IMR-90 (cell line): ENCODE measurements at places on chromosomes 1 and 21. TPM values are rescaled to one million over a fixed set of nuclear protein-coding genes. Genes with fewer than 3 reads are reported as not detected.

GRCh38 chr1:35499652-35500176 lies 57.5 kb downstream of the KIAA0319L start:
- H3K27me3 ChIP-seq = no peaks in the 10 kb centered on the region
- DNase-seq = no peak
- no peaks in the 10 kb centered on the region for H3K4me1 ChIP-seq
- H3K27ac ChIP-seq = no peak overlapping the region
- H3K4me3 ChIP-seq = no peak overlapping the region
- no peaks in the 10 kb centered on the region for H3K36me3 ChIP-seq

DNA sequence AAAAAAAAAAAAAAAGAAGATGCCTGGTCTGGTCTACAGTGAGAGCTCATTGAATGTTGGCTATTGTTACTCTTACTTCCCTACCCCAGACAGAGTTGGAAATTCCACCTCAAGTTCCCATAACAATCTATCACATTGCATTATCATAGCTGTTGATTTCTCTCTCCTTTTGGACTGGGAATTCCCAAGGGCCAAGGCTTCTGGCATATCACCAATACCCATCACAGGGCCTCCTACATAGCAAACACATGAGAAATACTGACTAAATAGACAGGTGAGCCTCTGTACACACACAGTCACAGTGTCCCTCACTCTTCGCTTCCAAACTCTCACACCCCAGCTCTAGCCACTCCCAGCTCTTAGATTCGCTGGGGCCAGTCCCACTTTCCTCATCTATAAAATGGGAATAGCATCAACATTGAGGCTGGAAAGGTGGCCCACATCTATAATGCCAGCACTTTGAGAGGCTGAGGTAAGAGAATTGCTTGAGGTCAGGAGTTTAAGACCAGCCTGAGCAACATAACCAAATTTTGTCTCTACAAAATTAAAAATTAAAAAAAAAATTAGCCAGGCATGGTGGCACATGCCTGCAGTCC lies 6.4 kb downstream of the PTAFR start:
- no peaks in the 10 kb centered on the region for H3K36me3 ChIP-seq
- H3K4me1 ChIP-seq = peaks cover 13% of the 10 kb centered on the region
- no peak for DNase-seq
- no peak overlapping the region for H3K4me3 ChIP-seq

DNA sequence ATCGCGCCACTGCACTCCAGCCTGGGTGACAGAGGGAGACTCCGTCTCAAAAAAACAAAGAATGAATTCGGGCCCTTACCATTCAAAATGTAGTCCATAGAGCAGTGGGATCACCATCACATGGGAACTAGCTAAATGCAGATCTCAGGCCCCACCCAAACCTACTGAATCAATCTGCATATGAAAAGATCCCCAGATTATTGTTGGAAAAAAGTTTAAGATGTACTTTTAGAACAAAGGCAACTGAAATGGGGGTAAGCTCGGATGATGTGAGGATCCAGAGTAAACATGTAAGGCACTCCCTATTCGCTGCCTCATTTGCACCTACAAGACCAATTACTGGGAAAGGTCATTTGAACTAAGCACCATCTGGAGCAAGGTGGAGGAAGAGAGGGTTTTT lies 803 bp upstream of the FLAD1 start:
- H3K4me3 ChIP-seq = peak overlapping the region; percentile 53; the same call in 1 of the 2 replicates
- no peaks in the 10 kb centered on the region for H3K27me3 ChIP-seq
- H3K36me3 ChIP-seq = peaks cover under 1% of the 10 kb centered on the region; the same call in 1 of the 2 replicates
- no peak for DNase-seq
- no peak overlapping the region for H3K27ac ChIP-seq

GRCh38 chr1:57984277-57984676 lies 560.4 kb upstream of the DAB1 start:
- H3K4me3 ChIP-seq = no peak overlapping the region
- H3K36me3 ChIP-seq = no peaks in the 10 kb centered on the region
- H3K27me3 ChIP-seq = no peaks in the 10 kb centered on the region

- peak; percentile 55 for DNase-seq
- H3K36me3 ChIP-seq = no peaks in the 10 kb centered on the region
- H3K4me3 ChIP-seq = no peak overlapping the region
- no peaks in the 10 kb centered on the region for H3K4me1 ChIP-seq
Observed at GRCh38 chr1:185804206-185804605, 70.0 kb downstream of the HMCN1 start.

DNA sequence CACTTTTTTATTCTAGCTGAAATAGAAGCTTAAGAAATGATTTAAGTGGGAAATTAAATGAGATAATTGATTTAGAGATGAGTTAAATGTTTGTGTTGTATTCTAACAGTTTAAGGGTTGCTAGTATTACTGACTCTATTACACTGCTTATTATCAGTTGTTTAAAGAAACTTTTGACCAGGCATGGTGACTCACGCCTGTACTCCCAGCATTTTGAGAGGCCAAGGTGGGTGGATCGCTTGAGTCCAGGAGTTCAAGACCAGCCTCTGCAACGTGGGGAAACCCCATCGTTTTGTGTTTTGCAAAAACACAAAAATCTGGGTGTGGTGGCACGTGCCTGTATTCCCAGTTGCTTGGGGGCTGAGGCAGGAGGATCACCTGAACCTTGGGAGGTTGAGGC lies 14.2 kb downstream of the CLIC4 start:
- H3K4me1 ChIP-seq = peaks cover 19% of the 10 kb centered on the region
- H3K4me3 ChIP-seq = no peak overlapping the region
- peaks cover 9% of the 10 kb centered on the region for H3K36me3 ChIP-seq

- H3K4me1 ChIP-seq = peaks cover 3% of the 10 kb centered on the region; the same call in 1 of the 2 replicates
- peaks cover 7% of the 10 kb centered on the region; the same call in 1 of the 2 replicates for H3K36me3 ChIP-seq
- no peak overlapping the region for H3K27ac ChIP-seq
- no peak for DNase-seq
- no peaks in the 10 kb centered on the region for H3K27me3 ChIP-seq
Observed at GRCh38 chr21:46517361-46517760, 58.7 kb downstream of the DIP2A start.

DNA sequence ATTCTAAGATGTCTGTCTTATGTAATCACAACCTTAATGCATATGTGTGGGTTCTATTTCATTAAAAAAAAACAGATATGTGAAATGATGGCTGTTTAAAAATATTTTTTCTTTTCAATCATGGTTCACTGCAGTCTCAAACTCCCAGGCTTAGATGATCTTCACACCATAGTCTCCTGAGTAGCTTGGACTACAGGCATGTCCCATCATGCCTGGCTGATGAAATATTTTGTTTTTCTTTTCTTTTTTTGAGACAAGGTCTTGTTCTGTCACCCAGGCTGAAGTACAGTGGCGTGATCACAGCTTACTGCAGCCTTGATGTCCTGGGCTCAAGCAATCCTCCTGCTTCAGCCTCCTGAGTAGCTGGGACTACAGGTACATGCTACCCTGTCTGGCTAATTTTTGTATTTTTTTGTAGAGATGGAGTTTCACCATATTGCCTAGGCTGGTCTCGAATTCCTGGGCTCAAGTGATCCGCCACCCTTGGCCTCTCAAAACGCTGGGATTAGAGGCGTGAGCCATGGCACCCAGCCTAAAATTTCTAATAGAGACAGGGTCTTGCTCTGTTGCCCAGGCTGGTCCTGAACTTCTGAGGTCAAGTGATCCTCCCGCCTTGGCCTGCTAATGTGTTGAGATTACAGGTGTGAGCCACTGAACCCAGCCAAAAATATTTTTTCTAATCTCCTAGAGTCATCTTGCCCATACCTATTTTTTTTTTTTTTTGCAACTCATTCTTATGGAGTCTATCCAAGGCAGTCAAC lies 67.6 kb downstream of the GIPC2 start:
- no peaks in the 10 kb centered on the region for H3K36me3 ChIP-seq
- H3K27ac ChIP-seq = no peak overlapping the region
- H3K27me3 ChIP-seq = no peaks in the 10 kb centered on the region
- no peak overlapping the region for H3K4me3 ChIP-seq
- H3K4me1 ChIP-seq = 0 out of 2 replicates have a peak, but pooled peaks cover 2% of the 10 kb centered on the region

- H3K36me3 ChIP-seq = no peaks in the 10 kb centered on the region
- no peak overlapping the region for H3K27ac ChIP-seq
- no peaks in the 10 kb centered on the region for H3K4me1 ChIP-seq
- H3K4me3 ChIP-seq = no peak overlapping the region
Observed at GRCh38 chr1:219442611-219443061, 170.3 kb downstream of the ZC3H11B start.

DNA sequence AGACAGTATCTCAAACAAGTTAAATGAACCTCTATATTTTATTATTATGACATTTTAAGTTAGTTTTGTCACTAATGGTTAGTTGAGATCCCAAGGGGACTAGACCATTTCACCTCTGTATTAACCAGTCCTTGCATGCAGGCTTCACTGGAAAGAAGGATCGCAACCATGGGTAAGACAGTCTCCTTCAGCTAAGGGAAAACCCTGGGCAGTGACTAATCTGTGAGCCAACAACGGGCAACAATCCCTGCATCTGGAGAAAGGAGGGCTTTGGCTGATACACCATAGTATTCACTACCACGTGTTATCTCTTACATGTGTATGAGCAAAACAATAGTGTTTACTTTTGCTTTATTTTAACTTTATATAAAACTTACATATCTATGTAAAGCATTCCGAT lies 708.8 kb upstream of the CHRM3 start:
- no peaks in the 10 kb centered on the region for H3K36me3 ChIP-seq
- no peak overlapping the region for H3K4me3 ChIP-seq
- H3K4me1 ChIP-seq = no peaks in the 10 kb centered on the region
- no peaks in the 10 kb centered on the region for H3K27me3 ChIP-seq

CD5L gene
- not detected in 2 replicates for total RNA-seq

PADI1 gene
- not detected in 2 replicates for total RNA-seq

TDRD5 gene
- not detected in 2 replicates for total RNA-seq

NTRK1 gene
- not detected in 2 replicates for total RNA-seq

OR2G6 gene
- not detected in 2 replicates for total RNA-seq
